GM18507 (cell line): ENCODE measurements at places on chromosomes 5 and 9.

DNA sequence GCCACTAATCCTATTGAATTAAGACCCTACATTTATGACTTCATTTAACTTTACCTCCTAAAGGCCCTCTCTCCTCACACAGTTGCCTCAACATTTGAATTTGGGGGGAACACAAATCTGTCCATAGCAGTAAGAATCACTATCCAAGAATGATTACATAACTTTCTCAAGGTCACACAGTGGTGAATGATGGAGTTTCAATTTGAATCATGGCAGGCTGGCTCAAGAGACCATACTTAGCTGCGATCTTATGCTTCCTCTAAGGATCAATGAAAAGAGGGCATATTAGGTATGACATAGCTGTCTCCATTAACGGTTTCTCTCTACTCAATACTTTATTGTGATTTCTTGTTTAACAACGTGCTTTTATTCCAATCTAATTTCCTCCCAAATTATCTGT lies 44.1 kb upstream of the PDE4D start:
- DNase-seq, result no peak

DNA sequence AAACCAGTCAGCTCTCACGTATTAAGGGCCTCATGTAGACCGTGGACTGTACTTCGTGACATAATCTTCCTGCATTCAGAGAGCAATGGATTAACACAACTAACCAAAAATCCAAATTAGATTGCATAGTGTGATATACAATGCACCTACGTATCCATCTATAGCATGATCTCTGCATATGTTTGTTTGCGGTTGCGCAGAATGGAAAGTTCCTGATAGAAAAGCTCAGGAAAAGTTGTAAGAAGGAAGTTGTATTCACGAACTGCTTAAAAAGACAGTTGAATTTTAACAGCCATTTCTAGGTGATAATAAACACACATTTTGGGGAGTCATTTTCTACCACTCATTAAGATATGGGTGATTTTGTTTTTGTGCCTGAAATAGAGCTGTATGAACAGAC lies 869.0 kb downstream of the TLE4 start:
- DNase-seq, result no peak

GRCh38 chr5:174145821-174146220 lies 100.3 kb downstream of the NSG2 start:
- no peak for DNase-seq

GRCh38 chr5:58505971-58506640 lies 14.9 kb downstream of the GAPT start:
- no peak for DNase-seq
